EH (cell line): ENCODE measurements at places on chromosomes 16 and 17.

GRCh38 chr17:40130352-40131042 lies 8.7 kb downstream of the MSL1 start:
- DNase-seq = no peak

GRCh38 chr17:7633093-7633492 lies 3.2 kb downstream of the SHBG start:
- no peak for DNase-seq

- DNase-seq = no peak
Measured at GRCh38 chr17:58376472-58377000, 24.5 kb upstream of the SUPT4H1 start.

- DNase-seq = no peak
Measured at GRCh38 chr16:26464576-26465266, 602.0 kb upstream of the C16orf82 start.

GRCh38 chr16:52074133-52074532 lies 472.8 kb downstream of the TOX3 start:
- no peak for DNase-seq

GRCh38 chr17:34581446-34582184 lies 2.2 kb downstream of the TMEM132E start:
- no peak for DNase-seq

- no peak for DNase-seq
Measured at GRCh38 chr17:70588003-70588402, 418.7 kb downstream of the KCNJ2 start.

DNA sequence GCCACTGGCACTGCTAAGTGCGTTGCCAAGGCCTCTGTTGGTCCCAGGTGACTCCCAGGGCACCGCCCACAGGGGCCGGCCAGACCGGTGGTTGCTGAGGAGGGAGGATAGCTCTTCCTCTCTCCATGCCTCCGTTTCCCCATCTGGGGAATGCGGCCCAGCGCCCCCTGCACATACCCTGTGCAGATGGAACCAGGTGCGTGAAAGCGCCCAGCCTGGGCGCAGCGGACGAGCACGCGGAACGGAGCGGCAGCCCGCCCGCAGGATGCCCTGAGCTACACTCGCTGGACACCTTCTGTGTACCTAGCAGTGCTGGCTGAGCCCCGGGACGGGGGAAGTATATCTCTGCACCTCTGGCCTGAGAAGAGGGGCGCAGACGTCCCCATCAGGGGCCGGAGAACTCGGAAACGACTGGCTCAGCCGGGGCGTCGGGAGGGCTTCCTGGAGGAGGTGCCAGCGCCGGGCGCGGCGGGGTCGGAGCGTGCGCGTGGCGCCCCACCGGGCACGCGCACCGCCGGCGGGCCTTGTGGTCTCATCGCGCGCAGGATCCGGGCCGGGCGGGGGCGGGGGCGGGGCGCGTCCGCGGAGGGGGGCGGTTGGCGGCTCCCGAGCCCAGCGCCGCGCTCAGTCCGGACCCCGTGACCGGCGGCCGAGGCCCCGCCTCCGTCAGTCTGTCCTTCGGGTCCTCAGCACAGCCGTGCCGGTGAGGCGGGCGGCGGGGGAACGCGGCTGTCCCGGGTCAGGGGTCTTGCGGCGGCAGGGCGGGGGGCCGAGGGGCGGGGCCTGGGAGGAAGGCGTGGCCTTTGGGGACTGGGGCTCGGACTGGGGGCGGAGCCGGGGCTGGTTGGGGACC lies at the start of the genes CCDC78 and HAGHL:
CCDC78 (minus strand) TSS at position 6 of the 853 bp plus-strand sequence. CDS start 76 bp downstream, outside the sequence.
HAGHL (plus strand) TSS at position 669 of the 853 bp plus-strand sequence. CDS start 404 bp downstream, outside the sequence.
- peak; percentile 58 for DNase-seq

GRCh38 chr17:81741594-81742452 lies 29.7 kb downstream of the SLC25A10 start:
- DNase-seq = no peak

GRCh38 chr17:69075823-69076222 lies 15.1 kb upstream of the ABCA9 start:
- DNase-seq = no peak

DNA sequence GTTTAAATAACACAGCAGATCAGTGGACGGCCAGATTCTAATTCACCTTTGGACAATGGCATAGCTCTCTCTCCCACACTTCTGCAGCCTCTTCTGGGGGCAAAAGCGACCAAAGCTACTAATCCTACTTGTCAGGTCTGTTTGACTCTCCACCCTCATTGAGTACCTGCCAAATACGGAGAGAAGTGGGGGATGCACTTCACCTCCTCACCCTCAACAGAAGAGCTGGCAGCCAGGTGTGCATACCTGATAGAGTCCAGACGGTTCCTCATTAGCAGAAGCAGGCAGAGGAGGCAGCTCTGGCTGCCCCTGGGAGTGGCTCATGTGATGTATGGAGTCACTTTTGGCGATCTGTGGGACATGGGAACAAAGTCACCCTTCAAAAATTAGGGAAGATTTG lies 4.9 kb downstream of the DNAH3 start:
- no peak for DNase-seq

DNA sequence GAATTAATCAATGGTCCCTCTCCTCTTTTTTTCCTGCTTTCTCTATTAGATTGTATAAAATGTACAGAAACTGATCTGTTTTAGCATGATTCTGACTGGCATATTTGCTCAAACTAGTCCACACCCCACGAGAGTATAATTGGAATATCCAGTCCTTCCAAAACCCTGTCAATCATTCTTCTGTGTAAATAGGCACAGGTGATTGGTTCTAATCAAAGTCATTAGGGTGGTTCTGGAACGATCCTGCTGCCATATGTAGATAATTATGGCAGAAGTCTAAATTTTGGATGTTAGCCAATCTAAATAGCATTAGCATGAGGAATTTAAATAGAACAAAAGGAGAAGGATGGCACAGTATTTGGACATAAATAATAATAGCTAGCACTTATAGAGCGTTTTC lies 165.7 kb downstream of the SHISA6 start:
- DNase-seq = no peak

DNA sequence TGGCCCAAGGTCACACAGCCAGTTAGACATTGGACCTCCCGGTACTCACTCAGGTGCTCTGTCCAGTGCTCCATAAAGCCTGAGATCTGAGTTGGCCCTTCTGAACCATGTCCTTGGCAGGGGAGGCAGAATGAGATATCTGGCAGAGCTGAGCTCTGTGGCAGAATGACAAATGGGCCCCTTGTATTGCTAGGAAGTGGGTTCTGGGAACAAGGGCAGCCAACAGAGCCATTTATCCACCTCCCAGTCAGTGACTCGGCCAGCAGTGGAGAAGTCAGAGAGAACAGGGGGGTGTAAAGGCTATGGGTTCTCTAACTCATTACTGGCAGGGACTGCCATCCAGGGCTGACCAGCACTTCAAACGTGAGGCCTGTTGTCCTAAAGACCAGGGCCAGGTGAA lies 117.1 kb upstream of the NLRP1 start:
- DNase-seq = no peak

DNA sequence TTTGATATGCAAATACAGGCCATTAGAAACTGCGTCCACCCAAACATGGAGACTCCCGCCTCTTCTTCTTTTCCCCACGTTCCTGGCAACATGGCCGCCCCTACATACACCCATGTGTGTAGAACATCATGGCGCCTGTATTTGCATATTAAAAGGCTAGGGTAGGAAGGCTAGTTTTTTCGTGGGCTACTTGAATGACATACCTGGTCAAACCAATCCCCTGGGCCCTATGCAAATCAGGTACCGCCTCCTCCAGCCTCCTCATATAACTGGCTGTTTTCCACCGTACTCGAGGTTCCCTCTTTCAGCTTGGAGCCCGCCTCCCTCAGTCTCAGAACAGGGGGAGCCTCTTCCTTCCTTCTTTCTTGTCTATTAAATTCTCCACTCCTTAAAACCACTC lies 840 bp upstream of the CD300LB start:
- DNase-seq = no peak

DNA sequence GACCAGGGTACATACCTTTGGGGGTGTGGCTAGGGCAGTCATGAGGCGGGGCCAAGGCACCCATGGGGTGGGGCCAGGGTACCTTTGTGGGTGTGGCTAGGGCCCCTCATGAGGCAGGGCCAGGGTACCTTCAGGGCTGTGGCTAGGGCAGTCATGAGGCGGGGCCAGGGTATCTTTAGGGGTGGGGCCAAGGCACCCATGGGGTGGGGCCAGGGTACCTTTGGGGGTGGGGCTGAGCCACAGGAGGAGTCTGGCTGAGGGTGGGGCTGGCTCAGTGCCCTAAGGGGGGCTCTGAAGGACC lies 3.5 kb downstream of the GNG13 start:
- DNase-seq = no peak

DNA sequence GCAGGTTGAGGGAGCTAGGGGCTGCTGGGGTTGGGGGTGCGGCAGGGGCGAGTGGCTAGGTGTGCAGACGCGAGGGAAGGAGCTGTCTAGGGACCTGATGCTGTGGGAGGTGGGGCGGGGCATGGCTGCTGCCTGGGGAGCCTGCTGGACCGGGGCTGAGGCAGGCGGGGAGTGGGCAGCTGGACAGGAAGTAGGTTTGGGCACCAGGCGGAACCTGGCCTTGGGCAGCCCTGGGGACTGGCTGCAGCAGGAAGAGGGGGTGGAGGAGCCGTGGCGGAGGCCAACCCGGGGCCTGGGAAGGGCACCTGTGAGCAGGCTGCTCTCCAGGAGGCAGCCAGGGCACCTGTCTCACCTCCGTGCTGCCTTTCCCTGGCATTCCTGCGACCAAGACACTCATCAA lies 5.9 kb upstream of the DNASE1L2 start:
- no peak for DNase-seq

DNA sequence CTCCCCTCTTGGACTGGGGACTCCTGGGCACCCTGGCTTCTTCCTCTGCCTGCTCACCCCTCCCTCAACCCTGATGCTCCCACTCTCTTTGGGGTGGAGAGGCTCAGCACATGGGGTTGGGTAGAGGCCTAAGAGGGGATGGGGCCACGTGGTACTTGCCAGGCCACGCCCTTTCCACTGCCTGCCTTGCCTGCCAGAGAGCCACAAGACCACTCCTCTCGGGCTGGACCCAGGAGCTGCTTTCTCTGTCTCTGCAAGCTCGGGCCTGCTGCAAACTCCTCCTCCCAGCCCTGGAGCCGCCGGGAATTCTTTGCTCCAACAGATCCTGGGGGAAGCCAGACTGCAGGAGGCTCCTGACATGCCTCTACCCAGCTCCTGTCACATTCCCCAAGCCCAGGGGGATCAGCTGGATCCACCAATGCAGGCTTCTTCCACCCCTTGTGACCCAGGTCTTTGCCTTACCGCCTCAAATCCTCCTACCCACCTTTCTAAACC lies 11.8 kb downstream of the DLX4 start:
- no peak for DNase-seq

DNA sequence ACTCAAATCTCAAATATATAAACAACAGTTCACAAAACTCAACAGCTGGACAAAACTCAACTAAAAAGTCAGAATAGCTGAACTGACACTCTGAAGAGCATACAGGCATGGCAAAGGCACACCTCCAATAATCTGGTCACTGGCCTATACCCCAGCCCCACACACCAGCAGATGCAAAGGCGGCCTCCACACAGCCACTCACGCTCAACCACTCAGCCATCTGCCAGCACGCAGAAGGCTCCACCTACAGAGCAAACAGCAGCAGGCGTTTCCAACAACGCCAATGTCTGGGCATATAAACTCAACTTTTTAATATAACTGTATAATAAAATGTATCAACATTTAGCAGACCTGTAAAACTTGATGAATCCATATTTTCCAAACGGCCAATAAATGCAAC lies 17.2 kb downstream of the USP7 start:
- no peak for DNase-seq

DNA sequence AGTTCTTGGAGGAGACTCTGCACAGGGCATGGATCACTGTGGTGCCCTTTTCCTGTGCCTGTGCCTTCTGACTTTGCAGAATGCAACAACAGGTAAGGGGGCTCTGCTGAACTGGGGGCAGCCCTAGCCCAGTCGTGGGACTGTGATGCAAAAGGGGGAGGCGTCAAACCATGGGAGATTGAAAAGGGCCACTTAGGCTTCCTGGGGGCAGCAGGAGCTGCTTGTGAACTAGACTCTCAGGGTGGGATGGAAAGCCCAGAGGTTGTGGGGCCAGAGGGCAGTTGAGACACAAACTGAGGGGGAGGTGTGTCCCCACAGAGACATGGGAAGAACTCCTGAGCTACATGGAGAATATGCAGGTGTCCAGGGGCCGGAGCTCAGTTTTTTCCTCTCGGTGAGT lies 19.6 kb downstream of the ADGRG5 start:
- no peak for DNase-seq

- DNase-seq = no peak
Measured at GRCh38 chr16:49340466-49340865, 33.1 kb upstream of the C16orf78 start.

DNA sequence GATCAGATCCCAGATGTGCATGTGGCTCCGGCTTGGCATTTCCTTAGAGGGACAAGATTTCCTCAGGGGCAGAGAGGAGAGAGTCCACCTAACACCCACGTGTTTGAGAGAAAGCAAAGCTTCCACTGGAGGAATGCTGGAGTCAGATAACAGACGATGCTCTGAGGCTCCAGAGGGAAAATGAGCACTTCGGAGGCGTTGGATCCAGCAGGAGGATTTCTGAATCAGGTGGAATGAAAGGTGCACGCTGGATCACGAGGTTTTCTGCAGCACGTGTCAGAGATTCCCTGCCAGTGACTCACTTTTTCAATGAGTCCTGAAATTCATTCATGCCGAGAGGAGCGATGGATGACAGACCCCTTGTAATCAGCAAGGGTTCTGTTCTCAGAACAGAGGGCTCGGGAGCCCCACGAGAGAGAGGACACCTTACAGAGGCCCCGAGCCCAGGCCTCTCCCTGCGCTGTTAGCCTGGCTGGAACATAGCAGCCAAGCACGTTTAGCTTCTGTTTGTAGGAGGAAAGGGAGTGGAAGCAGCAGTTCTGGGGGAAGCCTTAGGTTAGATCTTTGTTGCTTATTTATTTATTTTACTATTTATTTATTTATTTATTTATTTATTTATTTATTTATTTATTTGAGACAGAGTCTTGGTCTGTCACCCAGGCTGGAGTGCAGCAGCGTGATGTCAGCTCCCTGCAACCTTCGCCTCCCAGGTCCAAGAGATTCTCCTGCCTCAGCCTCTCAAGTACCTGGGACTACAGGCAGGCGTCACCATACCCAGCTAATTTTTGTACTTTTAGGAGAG lies 49.3 kb upstream of the JPH3 start:
- peak; percentile 22 for DNase-seq

DNA sequence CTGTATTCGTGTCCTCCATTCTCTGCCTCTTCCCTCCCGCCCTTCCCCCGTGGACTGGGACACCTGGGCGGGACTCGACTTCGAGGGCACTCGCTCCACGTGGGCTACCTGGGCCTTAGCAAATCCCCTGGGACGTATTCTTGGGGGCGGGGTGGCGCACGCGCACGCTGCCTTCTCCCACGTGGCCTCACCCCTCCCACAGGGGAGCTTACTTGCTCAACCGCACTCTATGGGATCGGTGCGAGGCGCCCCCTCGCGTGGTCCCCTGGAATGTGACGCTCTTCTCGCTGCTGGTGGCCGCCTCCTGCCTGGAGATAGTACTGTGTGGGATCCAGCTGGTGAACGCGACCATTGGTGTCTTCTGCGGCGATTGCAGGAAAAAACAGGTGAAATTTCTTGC lies 3.5 kb downstream of the VMO1 start:
- DNase-seq = no peak
